CD4-positive, alpha-beta T cell treated with Interleukin-1 beta for 1 hour (primary cell): ENCODE measurements at places on chromosomes 12 and 14.

DNA sequence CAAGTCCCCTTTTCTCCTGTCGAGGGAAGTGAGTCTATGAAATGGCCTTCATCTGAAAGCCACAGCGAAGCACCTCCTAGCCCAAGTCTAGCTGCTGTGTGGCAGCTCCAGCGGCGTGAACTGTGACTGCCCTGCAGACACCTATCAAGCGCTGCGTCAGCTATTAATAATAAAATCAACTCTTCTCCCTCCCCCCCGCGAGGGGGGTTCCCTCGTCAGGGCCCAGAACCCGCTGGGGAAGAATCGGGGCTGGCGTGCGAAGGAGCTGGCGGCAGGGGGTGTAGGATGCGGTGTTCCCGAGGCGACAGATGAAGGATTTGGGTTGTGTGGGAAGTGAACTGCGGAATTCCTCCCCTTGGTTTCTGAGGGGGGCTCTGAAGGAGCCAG is 662 bp upstream of the ATP2A2 start:
- peak; percentile 62 for DNase-seq

DNA sequence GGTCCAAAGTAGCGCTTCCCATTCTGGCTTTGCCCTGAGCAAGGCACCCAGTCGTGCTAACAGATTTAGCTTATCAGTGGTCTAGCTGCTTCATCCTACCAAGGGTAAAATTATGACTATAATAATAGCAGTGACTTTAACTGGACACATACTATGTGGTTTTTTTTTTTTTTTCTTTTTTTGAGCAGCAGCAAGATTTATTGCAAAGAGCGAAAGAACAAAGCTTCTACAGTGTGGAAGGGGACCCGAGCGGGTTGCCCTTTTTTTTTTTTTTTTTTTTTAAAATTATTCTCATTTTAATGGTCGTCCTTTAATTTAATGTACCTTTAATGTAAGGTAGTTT is 505 bp downstream of the HELB start:
- DNase-seq: no peak

DNA sequence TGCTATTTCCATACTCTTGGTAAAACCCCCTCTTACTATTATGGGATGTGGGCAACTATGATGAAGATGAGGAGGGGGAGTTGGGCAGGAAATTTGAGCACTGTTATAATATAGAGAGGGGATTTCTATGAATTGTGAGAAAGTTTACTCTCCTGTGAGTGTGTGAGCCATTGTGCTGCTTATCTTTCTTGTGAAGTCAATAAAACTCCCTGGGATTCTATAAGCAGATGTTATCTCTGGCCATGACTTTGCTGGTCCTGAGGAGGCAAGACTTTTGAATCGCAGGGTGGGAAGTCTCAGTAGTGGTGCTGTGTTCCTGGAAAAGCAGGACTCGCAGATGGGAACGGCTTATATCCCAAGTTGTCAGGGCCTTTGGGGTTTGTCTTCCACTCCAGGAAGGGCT is 62.2 kb downstream of the EMP1 start:
- no peak for DNase-seq

DNA sequence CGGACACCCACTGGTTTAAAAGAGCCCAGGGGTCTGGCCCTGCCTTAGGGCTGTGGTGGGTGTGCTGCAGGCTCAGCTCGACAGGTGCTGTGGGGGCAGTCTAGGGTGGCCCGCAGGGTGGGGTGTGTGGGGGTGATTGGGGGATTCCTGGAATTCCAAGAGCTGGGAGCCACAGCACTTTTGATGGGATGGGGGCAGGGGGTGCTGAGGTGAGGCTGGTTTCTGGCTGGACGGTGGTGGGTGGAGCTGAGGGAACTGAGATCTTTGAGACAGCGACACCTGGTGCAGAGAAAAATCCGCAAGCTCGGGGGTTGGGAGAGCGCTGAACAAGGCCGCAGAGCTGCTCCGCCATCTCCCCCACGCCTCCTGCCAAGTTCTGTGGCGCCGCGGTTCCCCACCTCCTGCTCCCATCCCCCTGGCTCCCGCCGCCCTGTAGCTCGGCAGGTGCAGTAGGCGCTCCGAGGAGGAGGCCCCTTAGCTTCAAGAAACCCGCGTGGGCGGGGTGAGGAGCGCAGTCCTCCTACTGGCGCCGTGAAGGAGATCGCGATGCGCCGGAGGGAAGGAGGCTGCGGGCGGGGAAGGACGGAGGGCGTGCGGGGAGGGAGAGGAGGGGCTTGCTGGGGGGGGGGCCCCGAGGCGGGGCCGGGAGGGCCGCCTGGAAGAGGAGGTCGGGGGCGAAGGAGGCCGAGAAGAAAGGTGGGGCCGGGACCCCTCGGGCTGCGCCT is 1.3 kb upstream of the TEDC1 start:
- peak; percentile 90 for DNase-seq

DNA sequence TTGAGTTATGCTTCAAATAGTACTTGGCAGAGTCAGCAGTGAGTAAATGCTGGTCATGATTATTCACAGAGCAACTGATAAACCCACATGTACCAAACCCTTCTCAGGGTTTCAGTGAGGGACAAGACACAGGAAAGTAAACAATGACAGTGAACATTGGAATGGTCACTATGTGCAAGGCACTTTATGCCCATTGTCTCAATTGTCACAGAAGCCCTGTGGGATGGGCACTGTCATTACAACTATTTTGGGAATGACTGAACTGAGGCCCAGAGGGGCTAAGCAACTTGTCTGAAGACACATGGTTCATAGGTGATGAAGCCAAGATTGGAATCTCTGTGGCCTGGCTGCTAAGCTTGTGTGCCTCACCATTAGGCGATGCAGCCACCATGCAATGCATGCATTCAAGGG is 238.5 kb downstream of the RBM19 start:
- no peak for DNase-seq

GRCh38 chr12:115912440-115912839 is 365.1 kb downstream of the MED13L start:
- DNase-seq: no peak

DNA sequence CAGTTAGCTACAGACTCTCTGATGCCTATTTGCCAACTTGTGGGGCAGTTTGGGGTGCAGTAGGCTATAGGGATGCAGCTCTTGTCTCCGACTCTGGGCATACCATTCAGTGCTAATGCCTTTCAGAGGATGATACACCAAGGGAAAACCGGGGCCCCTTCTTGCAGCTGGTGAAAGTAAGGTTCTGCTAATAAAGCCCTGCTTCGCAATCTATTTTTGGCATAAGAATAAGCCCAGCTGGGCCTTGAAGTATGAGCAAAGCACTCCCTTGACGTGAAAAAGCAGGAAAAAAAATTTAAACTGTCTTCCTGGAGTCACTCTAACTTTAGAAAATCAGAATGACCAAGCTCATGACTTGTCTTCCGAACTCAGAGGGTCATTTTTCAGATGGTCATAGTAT is 124.1 kb upstream of the RBM19 start:
- no peak for DNase-seq

DNA sequence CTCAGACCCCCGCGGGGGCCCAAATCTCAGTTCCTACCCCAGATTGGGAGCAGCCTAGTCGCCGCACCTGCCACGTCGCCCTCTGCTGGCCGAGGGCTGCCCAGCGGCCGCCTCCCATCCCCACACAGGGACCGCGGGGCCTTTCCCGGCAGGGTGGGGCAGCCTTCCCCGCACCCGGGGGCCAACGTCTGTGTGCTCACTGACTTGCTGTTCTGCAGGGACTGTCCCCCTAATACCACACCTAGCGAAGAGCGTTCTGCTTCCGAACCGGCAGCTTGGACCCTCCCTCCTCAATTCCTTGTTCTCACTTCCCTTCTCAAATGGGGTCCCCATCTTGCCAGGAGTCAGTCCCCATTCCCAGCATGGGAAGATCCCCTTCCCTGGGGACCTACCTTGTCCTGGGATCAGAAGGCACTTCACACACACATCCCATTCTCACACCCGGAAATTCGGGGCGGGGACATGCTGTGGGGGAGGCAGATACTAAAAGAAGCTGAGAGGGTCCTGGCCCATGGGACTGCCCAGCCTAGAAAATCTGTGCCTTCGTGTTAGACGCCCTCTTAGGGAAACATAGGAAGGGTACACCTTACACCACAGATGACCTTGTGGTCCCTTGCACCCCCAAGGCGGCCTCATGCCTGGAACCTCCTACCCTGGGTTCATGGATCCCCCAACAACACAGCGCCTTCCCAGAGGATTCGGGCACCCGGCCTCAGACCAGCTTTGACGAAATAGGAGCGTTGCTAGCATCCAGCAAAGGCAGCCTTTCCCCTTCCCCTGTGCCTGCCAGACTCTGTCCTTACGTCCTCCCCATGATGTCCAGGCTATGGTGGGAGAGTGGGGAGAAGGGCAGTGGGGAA is 16.4 kb downstream of the ACVRL1 start:
- peak; percentile 56 for DNase-seq

GRCh38 chr12:52426034-52426433 is 8.1 kb downstream of the KRT75 start:
- DNase-seq: no peak

DNA sequence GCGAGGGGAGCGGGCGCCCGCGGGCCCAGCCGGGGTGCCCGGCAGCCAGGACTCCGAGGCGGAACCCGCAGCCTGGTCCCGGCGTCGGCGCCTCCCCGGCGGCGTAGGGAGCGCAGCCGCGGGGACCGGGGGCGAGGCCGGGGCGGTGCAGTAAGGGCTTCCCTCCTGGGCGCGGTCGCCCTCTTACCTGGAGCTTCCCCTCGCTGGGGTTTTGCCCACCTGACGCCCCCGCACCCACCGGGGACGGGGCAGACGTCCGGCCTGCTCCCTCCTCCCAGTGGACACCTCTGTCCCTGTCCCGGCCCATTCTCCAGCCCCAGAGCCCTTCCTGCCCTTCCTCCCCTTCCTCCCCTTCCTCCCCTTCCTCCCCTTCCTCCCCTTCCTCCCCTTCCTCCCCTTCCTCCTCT is 413 bp upstream of the TUBA1C start:
- peak; percentile 35 for DNase-seq

DNA sequence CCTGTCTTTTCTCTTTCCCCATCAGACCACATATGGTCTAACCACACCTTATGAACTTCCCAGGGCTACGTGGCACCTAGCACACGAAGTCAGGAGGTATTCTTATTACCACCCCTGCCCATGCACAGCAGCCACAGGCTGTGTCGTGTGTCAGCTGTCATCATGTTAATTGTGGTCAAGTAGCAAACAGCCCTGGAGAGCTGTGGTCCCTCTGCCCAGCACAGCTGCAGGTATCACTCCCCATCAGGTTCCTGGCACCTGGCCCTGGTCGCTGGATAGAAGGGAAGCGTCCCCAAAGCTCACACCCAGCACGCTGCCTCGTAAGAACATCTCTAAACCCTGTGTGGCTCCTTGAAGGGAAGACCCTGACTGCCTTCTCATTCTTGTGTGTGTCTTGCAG is 45.4 kb downstream of the CLMN start:
- DNase-seq: no peak

GRCh38 chr14:71932229-71932981 is at the start of gene RGS6:
TSS of gene RGS6 (plus strand) at chr14:71932429.
- no peak for DNase-seq

DNA sequence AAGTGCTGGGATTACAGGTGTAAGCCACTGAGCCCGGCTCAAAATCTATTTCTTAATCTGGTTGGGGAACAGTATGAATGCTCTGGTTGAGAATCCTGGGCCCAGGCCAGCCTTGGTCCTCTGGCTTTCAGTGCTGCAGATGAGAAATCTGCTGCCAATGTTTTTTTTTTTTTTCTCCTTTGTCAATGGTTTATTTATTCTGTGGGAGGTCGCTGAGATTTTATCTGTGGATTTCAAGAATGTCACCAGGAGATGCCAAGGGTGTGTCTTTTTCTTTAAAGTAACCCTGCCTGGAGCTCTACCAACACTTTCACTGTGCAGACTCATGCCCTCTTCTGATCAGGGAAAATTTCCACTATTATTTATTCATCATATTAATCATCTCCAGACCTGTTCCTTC is 3.6 kb downstream of the SLC25A29 start:
- DNase-seq: no peak

GRCh38 chr12:121560392-121561008 is 20.3 kb downstream of the KDM2B start:
- DNase-seq: peak; percentile 21

GRCh38 chr12:57031138-57031725 is 14.9 kb upstream of the TAC3 start:
- DNase-seq: peak; percentile 33

- no peak for DNase-seq
These were observed 61.5 kb downstream of the NT5DC3 start for GRCh38 chr12:103779410-103780092.

DNA sequence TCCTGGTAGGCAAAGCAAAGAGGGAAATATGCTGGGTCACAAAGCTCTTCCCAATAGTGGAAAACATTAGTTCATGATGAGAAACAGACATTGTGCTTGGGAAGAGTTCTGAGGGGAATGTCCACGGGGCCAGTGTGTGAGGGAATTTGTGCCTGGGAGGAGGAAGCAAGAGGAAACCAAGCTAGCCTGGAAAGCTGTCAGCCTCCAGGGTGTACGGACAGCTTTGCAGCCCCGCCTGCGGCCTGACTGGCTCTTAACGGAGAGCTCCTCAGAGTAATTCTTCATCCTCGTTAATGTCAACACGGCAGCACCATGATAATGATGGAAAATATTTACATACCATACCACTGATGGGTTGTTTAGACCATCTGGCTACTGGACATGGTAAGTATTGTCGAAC is 32.4 kb downstream of the PITPNM2 start:
- DNase-seq: no peak

GRCh38 chr14:101126731-101127130 is 223.2 kb upstream of the RTL1 start:
- DNase-seq: no peak
